ENCODE measurements at places on chromosomes 4 and X. TPM values are rescaled to one million over a fixed set of nuclear protein-coding genes. Genes with fewer than 3 reads are reported as not detected.

The MAGEC3 gene
- not detected for total RNA-seq

DNA sequence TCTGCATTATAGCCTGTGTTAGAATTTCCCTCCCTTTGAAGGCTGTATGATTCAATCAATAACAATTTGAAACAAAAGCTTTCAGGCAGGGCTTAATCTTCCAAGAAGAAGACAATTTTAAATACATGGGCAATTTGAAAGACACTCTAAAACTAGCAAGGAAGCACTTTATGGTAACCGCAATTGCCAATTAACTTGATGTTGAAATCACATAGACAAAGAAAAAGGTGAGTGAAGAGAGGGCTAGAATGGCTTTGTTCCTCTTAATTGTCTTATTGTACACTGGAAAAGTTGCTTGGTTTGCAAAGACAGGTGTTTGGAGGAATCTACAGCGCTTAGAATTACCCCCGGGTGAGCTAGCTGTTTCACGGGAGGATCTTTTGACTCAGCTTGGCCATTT is 74.4 kb upstream of the PRKX start:
- no peaks in the 10 kb centered on the region for H3K36me3 ChIP-seq
- DNase-seq: no peak
- H3K27ac ChIP-seq: no peak overlapping the region
- H3K4me3 ChIP-seq: no peak overlapping the region
- H3K27me3 ChIP-seq: no peaks in the 10 kb centered on the region

The GPRASP3 gene
- 2.1 TPM for total RNA-seq

- no peaks in the 10 kb centered on the region for H3K36me3 ChIP-seq
- no peak overlapping the region for H3K4me3 ChIP-seq
- DNase-seq: no peak
- no peak overlapping the region for H3K27ac ChIP-seq
Observed at GRCh38 chr4:30450474-30450873, 269.7 kb upstream of the PCDH7 start.

- H3K27me3 ChIP-seq: no peaks in the 10 kb centered on the region
- H3K4me1 ChIP-seq: no peaks in the 10 kb centered on the region
- H3K4me3 ChIP-seq: no peak overlapping the region
- H3K27ac ChIP-seq: no peak overlapping the region
Observed at GRCh38 chr4:22071749-22072148, 123.2 kb upstream of the KCNIP4 start.
